Posterior vena cava (tissue), 2 donors: ENCODE measurements at places on chromosomes 2 and 18. TPM values are rescaled to one million over a fixed set of nuclear protein-coding genes. Genes with fewer than 3 reads are reported as not detected.
A peak's percentile ranks its signal among the peaks of the same experiment; 100 is the strongest.

DNA sequence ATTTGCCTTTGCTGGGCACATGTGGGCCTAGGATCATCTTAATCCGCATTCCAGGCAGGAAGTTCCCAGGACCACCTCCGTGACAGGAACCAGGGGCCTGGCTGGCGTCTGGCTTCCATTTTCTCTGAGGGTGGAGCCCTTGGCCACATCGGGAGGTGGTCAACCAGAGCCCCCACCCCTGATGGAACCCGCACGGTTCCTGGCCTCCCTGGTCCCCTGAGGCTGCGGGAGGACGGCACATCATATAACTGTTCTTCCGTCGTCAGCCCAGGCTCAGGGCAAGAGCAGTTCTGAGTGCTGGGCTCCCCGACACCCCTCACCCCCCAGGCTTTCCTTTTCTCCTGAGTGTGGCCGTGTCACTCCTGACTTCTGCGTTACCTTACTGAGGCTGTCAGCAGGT lies 13.5 kb downstream of the ESPNL start:
- DNase-seq, result peak; percentile 65

Gene CXXC1
- 35.7 TPM for total RNA-seq

- DNase-seq, result no peak
These were observed 35.5 kb upstream of the CYTIP start for GRCh38 chr2:157479081-157480027.

GRCh38 chr2:150449856-150450255 lies 37.6 kb downstream of the RND3 start:
- no peak for DNase-seq

Gene CD207
- total RNA-seq, result not detected

DNA sequence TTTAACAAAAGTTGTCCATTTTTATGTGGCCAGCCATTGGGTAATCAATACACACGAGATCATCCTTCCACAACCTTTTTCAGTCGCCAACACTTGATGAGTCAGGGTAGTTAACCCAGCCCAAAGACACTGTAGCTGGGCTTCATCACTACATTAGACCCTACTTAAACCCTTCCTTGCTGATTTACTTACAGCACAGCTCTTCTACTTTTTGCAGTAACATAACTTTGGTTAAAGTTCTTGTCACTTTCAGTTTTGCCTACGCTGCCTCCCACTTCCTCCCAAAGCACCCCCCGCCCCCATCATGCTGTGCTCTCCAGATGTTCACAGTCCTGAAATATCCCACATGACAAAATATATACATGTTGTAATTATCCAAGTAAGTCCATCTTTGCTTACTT lies 103.6 kb downstream of the CDK15 start:
- no peak for DNase-seq

DNA sequence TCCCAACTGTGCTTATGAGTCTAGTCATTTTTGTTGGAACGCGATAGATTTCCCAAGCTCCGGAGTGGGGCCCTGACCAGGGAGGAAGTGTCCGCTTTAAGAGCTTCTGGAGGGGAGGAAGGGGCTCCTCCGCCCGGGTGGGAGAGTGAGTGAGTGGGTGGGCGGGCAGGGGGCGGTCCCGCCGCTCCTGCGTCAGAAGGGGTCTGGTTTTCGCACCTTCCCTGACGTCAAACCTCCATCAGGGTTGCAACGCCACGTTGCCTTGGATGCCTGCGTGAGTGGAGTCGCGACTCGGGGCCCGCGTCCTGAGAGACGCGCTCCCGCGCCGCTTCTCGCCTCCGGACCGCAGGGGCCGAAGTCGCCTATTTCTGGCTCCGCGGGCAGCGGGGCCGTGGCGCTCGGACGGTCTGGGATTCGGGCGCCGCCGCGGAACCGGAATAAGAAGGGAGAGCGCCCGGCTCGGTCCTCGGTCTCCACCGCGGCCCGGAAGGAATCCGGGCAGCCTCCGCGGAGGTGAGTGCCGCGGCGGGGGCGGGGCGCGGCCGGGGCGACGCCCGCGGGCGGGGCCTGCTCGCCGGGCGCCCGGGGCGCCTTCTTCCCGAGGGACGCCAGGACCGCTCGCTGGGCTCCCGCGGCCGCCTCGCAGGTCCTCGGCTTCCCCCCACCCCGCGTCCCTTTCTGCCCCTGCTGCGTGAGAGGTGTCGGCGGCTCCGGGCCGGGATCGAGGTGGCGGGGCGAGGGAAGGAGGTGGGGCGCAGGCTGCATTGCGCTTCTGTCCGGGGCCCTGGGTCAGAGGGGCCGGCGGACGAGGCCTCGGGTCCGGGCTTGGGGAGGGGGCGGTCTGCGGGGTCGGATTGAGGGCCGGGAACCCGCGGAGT lies at the start of gene ZDBF2:
Gene ZDBF2 (plus strand): TSS at position 230 of the 878 bp plus-strand sequence. CDS start 7,187 bp downstream, outside the sequence.
- DNase-seq, result no peak

Gene VAMP8
- total RNA-seq, result 54.9 TPM
